ENCODE measurements at places on chromosomes 1 and 21.

DNA sequence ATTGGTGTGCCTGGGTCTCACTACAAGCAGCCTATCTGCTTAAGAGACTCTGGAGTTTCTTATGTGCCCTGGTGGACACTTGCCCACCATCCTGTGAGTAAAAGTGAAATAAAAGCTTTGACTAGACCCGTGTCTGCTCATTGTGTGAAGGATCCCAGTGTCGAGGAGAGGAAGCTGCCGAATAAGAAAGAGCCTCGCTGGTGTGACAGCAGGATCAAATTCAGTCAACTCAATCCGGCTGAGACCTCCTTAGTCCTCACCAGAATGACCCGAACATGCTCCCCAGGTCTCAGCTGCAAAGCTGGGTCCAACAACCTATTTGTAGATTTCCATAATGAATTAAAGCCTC is 14.8 kb downstream of the CD2 start:
- no peak for DNase-seq

DNA sequence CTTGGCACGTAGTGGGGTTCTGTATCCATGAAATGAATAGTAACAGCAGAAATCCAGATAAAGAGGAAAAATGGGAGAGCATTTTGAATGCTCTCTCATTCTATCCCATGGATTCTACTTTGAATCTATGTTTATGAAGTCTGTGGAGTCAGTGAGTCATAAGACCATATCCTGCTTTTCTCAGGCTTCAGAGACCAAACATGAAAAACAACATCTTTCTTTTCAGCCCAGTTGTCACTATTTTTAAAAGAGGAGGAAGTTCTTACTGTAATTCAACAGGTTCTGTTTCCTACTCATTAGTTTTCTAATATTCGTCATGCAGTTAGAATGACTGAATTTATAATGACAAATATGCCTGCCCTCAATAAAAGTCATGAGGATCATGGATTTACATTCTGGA is 39.4 kb upstream of the CD55 start:
- no peak for DNase-seq

DNA sequence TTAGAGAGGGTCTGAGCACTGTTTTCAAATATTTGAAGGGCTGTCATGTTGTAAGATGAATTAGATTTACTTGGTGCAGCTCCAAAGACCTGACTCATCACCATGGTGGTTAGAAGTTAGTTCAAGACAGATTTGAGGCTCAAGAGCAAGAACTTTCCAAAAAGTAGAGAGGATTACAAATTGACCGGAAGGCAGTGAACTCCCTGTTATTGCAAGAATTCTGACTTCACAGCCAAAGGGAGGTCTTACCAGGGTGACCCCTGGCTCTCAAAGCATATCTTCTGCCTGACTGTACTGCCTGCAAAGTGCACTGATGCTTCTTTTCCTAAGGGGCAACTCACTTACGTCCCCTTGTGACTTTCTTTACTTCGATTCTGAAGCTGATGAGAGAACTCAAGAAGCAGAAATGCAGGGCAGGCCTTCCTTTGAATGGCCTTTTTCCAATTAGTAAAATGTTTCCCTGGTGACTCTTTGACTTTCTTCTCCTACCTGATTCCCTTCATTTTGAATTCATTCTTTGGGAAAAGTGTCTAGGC is 86.4 kb downstream of the NAV1 start:
- DNase-seq: no peak

DNA sequence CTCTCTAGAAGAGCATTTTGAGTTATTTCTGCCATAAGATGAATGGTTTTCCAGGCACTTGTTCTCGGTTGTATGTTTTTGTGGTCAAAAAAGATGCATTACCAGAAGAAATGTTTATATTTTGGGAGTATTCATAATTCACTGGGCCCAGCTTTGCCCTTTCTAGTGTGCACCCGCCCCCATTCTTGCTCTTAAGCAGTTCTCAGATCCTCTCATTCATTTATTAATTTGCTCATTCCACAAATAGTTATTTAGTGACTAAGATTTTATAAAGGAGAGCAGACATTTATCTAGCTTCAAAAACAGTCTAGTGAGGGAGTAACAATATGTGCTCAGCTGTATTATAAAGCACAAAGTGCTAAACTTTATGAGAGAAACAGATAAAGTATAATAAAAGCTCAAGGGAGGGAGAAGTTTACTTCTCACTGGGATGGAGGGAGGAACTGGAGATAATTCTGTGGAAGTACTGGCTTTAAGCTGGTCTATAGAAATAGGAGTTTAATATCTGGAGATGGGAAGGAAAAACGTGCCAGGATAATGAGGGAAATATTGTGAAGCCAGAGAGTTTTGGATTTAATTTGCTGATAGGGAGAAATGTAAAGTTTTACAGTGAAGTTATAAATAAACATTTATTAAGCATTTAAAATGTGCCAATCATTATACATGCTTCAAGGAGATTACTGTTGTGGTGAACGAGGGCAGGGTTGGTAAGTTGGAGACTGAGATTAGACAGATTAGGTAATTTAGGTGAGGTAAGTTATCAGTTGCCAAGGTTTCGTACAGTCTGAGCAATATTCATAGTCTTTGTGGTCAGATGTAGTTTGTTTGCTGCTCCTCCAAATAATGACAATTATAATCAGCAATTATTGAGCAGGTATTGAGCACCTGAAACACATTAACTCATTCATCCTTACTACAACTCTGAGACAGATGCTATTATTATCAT is 9.1 kb upstream of the MACF1 start:
- no peak for DNase-seq

Data from lung (tissue), 17 donors.